Urinary bladder (tissue), 4 donors: ENCODE measurements at places on chromosomes 5 and 9. TPM values are rescaled to one million over a fixed set of nuclear protein-coding genes. Genes with fewer than 3 reads are reported as not detected.

GRCh38 chr5:35974570-35974969, 16.6 kb downstream of the UGT3A1 start:
- no peak for DNase-seq

PCDHA9 gene
- total RNA-seq = 0.90 TPM

TPD52L3 gene
- total RNA-seq = not detected

LCN1 gene
- not detected for total RNA-seq

CARD9 gene
- 3.2 TPM for total RNA-seq

CTXN3 gene
- total RNA-seq = 1.1 TPM

- DNase-seq = no peak
Measured at GRCh38 chr5:115671939-115672338, 46.1 kb upstream of the TMED7 start.

INSL4 gene
- not detected for total RNA-seq

DNA sequence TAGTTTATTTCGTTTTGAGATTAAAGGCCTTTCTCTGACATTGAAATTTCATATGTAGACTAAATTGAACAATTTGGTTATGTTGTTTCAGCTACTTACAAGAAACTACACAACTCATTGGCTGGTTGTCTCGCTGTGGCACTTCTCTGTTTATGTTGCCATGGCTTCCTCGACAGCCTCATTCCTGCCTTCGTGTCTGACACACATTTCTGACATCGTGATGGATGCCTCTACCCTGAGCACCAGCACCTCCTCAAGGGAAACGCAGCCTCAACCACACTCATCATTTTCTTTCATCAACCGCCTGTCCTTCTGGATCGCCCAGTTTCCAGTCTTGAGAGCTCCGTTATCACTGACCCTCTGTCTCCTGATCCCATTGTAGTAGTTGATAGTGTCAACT, 562.8 kb downstream of the PDE4D start:
- DNase-seq = no peak

GRCh38 chr9:86333651-86334050, 20.6 kb downstream of the TUT7 start:
- DNase-seq = no peak

DNA sequence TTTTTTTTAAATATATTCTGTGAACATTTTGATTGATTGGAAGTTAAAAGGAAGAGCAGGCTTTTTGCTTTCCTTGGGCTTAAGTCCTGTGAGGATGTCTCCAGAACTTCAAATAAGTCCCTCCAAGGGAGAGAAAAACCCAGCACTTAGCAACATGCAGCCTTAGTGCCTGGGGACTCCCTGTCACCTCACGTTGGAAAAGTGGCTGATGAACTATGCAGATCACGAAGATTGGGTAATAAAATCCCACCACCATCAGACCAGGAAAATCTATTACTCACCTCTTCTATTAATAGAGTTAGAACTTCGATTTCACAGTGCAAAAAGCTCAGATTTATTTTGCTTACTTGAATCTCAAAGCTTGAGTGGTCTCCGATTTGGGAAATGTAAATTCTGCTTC, 507.0 kb downstream of the MAT2B start:
- no peak for DNase-seq

FOXD4L6 gene
- total RNA-seq = not detected

TMEM232 gene
- 7.0 TPM for total RNA-seq

DNA sequence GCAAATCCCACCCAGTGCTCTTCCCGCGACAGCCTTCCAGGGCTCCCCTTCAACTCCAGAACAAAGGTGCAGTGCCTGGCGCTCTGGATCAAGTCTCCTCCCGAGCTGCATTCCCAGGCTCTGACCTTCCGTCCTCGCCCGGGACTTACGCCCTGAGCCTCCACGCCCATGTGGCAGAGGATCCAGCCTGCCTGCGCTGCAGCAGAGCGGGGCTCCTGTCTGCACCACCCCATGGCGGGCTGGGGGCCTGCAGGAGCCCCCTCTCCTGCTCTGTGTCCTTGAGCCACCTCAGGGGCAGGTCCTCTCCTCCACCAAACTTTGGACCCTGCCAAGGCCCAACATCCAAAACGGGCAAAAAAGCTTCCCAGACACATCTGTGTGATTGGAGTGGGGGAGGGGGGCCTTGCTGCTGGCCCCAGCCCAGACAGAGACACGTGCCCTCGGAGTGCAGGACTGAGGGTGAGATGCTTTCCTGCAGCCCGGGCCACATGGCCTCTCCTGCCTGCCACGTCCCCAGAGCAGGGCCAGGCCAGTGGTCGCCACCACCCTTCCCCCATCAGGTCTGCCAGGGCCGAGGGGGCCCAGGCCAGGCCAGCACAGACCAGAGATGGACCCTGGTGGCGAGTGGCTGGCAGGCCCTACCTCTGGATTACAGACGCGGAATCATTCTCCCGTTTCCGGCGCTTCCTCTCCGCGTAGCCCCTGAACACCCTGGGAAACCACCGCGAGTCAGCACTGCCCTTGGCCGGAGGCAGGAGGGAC, 4.4 kb downstream of the NSMF start:
- DNase-seq = no peak

- no peak for DNase-seq
Measured at GRCh38 chr5:80234116-80234948, 21.5 kb downstream of the SERINC5 start.

GRCh38 chr5:50733741-50734140, 67.3 kb downstream of the PARP8 start:
- no peak for DNase-seq

DNA sequence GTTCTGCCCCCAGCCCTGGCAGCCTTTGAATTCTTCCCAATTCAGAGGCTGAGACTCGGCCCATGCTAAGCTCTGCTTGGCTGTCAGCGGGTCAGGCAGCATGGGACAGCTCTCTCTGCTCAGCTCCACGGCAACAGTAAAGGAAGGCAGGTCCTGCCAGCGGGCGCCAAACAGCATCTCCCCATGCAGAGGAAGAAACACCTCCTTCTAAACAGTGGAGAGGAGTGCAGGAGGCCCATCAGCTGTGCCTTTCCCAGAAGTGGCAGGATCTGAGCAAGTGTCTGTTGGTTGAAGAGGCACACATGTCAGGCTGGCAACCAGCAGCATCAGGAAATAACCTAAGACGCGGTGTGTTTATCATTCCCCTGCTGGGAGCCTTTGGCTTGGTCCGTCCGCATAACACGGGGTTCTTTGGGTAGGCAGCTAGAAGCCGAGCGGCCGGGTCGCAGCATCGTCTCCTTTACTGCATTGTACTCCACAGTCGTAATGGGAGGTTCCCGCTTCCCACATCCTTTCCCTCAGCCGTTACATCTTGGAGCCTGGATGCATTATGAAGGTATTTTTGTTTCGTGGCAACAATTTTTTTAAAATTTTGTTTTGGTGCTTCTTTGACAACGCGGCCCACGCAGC, 42.7 kb upstream of the NCS1 start:
- DNase-seq = no peak

ROR2 gene
- 28.2 TPM for total RNA-seq

- no peak for DNase-seq
Measured at GRCh38 chr5:145158730-145159129, 676.4 kb downstream of the PRELID2 start.

- no peak for DNase-seq
Measured at GRCh38 chr5:93665648-93666047, 75.8 kb downstream of the POU5F2 start.
